Left ventricle myocardium superior (tissue), 1 donor: ENCODE measurements at places on chromosomes 12 and 14. TPM values are rescaled to one million over a fixed set of nuclear protein-coding genes. Genes with fewer than 3 reads are reported as not detected.

GRCh38 chr12:120944645-120945217 is 33.6 kb upstream of the HNF1A start:
- DNase-seq: peak; percentile 61

DNA sequence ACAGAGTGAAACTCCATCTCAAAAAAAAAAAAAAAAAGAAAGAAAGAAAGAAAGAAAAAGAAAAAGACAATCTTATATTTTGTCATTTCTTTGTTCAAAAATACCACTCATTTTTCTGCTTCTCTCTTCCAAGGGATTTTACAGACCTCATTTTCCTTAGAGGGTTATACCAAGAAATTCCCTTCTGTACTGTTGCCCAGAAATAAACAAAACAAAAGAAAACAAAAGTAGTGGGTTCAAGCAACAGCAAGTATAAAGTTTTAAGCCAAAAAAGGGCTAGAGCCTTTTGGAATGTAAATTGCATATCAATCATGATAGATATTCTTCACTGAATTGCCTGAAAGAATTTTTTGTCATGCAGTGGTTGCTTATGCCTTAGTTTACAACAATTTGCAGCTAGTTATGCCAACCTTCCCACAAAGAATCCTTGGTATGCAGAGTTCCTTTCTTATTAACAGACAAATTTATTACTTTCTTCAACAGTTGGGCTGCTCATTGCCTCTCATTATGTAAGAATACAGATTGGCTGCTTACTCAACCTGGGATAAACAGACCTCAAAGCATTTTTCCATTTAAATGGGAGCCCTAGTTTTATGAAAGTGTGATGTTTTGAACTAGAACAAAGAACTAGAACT is 129.1 kb upstream of the PPFIA2 start:
- no peak for DNase-seq

DNA sequence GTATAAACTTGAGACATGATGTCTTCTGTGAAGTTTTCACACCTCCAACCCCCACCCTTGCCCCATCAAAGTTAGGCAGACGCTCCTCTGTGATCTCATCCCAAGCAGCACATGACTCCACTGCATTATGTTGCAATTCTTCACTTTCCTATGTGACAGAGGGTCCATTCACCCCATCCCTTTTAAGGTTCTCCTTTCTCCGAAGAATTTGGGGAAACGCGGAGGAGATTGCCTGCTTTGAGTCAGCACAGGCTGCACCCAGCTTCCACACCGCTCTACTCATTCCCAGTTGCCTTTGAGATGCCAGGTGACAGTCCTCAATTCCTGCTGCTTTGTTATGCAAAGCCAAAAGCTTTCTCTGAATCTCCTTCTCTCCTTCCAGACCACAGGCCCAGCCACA is 61.8 kb downstream of the PHLDA1 start:
- DNase-seq: no peak

GRCh38 chr12:30877105-30877875 is 49.3 kb upstream of the TSPAN11 start:
- no peak for DNase-seq

- no peak for DNase-seq
Observed at GRCh38 chr14:54600717-54601109, 33.8 kb downstream of the SAMD4A start.

DNA sequence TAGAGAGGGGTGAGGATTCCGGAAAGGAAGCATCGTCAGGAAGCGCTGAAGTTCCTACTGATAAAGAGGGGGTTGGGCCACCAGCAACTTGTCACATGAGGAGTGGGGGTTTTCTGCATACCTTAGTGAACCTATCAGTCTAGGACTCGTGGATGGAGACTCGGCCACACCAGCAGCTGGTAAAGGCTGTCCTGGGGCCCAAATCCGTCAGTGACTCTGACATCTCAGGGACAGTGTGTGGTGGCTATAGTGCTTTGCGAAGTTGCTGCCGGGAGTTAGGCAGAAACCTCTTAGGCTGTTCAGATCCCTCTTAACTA is 16.4 kb downstream of the RNASE2 start:
- DNase-seq: no peak

Gene KLRD1
- total RNA-seq: 1.5 TPM

Gene TAS2R20
- total RNA-seq: 0.42 TPM

Gene GARIN6
- total RNA-seq: not detected
